ENCODE measurements at places on chromosomes 5 and 9. TPM values are rescaled to one million over a fixed set of nuclear protein-coding genes. Genes with fewer than 3 reads are reported as not detected.

Gene C1QTNF2
- total RNA-seq: 0.06 TPM

DNA sequence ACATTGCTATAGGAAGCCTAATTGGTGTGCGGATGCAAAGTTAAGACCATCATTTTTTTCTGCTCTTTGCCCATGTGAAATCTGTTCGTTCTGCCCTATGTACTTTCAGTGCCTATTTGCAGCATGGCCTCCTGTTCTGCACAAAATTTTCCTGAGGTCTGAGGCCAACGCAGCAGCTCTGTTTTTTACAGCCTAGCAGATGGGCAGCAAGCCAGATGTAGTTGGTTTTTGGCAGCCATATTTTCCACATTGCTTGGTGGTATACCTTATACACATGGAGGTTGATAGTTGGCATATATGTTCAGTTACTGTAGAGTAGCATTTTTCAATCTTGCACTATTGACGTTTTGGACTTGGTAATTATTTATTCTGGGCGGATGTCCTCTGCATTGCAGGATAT is 133.5 kb upstream of the MRPS30 start:
- no peak for DNase-seq

DNA sequence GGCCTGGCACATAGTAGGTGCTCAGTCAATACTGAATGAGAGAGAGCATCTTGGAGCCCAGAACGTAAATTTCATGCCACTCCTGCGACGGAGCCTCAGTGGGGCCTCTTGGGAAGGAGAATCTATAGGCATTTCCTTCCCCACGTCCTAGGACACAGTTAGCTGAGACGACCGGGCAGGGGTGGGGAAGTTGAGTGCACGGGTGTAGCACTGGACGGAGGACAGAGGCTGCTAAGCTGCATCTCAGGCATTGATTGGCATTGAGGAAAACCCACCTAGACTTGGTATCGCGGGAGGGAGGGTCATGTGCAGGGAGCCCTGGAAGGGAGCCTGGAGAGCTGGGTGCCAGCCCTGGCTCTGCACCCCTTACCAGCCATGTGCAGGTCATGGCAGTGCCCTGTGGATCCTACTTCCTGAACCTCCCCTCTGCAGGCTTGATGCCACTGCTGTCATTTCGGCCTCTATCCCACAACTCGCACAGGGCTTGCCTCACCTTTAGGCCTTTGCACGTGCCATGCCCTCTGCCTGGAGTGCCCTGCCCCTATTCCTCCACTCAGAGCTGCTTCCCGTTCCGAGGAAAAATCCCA is 25.6 kb downstream of the NEK6 start:
- DNase-seq: no peak

Gene AQP7
- total RNA-seq: not detected

- no peak for DNase-seq
These were observed 12.6 kb downstream of the CRB2 start for GRCh38 chr9:123368536-123369153.

Gene SLC46A2
- not detected for total RNA-seq

DNA sequence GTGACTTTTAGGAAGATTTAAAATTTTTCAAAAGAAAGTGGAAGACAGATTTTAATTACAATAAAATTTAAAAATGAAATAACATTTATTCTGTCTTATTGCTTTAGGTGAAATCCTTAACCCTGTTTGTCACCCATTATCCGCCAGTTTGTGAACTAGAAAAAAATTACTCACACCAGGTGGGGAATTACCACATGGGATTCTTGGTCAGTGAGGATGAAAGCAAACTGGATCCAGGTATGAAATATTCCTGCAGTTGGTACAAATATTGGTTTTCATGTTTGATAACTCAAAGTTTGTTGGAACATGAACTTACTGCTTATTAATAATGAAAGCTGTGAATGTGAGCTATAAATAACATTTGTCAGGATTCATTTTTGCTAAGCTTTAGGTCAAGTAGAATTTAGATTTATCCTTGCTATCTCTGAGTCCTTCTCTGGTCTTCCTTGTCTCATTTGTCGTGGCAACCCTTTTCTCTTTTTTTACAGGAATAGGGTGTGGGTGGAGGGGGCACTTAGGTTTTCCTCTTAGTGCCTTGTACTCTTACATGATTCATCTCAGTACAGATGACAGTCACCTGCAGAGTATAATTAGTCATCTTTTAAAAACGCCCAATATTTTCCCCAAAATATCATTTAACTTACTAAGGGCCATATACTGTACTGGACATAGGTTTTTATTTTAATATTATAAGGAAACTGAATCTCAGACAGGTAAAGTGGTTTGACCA is 95.3 kb upstream of the RASGRF2 start:
- DNase-seq: no peak

Gene APBA1
- 15.2 TPM for total RNA-seq

DNA sequence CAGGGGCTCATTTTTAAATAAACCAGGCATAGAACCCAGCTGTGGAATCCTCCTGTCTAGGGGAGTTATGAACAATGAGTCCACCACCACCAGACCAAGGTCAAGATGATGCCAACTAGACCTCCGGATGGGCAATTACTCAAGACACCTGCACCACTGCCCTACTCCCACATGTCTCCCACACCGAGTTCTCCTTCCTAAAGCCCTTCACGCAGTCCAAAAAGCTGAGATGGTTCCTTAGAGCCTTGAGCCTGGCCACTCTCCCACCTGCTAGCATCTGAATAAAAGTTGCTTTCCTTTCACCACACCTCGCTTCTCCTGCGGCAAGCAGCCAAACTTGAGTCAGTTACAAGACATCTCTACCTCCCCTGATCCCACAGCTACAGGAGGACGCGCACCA is 15.4 kb upstream of the PPP1R26 start:
- no peak for DNase-seq

DNA sequence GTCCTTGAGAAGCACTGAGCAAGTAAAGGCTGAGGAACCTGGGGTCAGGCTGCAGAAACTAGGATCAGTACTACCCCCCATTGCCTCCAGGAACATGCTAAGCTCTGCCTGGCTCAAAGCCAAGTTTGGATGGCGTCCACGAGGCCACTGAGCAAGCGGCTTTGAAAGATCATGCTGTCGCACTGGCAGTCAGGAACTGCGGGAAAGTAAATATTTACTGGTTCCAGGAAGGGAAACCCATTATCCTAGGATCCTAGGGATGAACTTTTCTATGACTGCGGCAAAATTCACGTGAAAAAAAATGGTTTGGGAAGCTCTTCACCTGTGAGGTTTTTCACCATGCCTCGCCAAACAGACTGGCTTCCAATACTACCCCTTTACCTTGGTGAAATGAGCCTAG is 75.3 kb upstream of the PJA2 start:
- DNase-seq: peak; percentile 12

Gene PLCXD3
- total RNA-seq: not detected

Gene CNTFR
- not detected for total RNA-seq

Gene SLC25A48
- not detected for total RNA-seq

- DNase-seq: no peak
These were observed 193.9 kb downstream of the SYK start for GRCh38 chr9:90995516-90995915.

Data from glomerular endothelial cell (primary cell).